ENCODE measurements at places on chromosomes 13 and 19.
A peak's percentile ranks its signal among the peaks of the same experiment; 100 is the strongest.

DNA sequence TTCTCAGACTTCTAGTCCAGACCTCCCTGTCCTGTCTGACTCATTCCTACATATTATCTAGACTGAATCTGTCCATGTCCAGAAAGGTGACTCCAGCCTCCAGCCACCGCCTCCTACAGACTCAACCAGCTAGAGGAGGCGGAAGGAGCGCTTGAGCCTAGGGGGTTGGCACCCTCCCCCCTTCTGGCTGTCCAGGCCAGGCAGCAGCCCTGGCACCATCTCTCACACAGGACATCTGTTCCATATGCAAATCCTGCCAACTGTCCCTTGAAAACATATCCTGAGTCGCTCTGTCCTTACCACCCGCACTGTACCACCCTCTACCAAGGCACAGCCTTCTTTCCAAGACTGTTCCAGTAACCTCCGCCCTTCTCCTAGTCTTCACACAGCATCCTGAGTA, 150.7 kb upstream of the WASF3 start:
- peak; percentile 30 for DNase-seq

DNA sequence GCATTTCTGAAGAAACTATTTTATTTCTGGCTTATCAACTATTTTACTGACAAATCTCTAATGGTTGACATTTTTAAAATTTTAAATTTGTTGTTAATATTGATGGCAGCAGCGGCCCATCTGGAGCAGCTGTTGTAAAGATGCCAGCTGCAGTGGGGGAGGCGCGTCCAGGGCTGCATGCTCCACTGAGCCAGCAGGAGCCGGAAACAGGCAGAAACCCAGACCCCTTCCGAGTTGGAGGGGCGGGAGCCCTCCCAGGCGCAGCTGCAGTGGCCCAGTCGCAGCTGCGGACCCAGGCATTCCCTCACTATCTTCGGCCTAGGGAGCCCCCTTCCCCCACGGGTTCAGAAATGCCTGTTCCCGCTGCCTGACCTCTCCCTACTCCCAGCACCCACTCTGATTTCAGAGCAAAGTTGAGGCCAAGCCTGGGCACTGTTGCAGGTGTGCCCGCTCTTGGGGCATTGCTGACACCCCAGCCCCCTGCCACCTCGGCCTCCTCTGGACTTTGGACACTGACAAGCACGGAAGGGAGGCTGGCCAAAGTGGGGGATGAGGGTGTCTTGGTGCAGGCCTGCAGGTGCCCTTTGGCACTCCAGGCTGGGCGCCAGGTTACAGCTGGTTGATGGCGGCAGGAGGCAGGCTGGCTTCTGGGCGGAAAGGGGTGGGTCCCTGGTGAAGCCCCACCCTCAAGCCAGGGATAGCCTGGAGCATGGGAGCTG, 69.2 kb downstream of the PIBF1 start:
- no peak for DNase-seq

DNA sequence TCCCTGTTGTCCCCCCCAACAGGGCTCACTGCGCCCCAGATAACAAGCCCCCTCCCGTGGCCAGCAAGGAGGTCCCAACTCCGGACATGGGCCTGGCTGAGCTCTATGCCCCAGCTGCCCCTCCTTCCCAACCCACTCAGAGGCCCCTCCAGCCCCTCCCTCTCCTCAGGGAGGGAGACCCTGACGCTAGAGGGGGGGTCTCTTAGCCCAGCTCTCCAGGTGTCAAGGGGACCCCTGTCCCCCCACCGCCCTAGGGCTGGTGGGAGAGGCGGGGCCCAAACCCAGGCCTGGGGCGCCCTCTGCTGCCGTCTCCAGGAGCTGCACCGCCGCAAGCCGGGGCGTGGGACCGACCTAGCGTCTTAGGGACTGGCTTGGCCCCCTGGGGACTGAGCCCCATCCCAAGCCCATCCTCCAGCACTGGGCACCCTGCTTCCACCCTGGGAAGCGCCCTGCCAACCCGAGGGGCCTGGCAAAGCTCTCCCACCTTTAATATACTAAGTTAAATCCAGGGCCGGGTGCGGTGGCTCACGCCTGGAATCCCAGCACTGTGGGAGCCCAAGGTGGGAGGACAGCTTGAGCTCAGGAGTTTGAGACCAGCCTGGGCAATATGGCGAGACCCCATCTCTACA, 1.4 kb downstream of the GRIN3B start:
- no peak for DNase-seq

DNA sequence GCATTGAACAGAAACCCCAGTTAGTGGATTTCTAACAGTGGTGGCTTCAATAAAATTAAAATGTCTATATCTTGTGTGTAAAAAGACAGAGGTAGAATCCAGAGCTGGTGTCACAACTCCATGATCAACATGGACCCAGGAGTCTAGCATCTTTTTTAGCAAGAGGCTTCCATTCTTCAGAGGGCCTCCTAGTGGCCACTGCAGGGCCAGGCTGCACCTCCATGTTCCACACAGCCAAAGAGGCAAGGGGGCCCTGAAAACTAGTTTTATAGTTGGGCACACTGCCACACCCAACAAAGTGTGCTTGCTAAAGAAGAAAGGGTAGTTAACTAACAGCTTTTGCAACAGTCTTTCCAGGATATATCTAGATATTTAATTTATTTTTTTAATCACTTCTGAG, 12.9 kb downstream of the N4BP2L1 start:
- DNase-seq = peak; percentile 9

- DNase-seq = no peak
Measured at GRCh38 chr13:98461486-98462240, 115.2 kb downstream of the STK24 start.

DNA sequence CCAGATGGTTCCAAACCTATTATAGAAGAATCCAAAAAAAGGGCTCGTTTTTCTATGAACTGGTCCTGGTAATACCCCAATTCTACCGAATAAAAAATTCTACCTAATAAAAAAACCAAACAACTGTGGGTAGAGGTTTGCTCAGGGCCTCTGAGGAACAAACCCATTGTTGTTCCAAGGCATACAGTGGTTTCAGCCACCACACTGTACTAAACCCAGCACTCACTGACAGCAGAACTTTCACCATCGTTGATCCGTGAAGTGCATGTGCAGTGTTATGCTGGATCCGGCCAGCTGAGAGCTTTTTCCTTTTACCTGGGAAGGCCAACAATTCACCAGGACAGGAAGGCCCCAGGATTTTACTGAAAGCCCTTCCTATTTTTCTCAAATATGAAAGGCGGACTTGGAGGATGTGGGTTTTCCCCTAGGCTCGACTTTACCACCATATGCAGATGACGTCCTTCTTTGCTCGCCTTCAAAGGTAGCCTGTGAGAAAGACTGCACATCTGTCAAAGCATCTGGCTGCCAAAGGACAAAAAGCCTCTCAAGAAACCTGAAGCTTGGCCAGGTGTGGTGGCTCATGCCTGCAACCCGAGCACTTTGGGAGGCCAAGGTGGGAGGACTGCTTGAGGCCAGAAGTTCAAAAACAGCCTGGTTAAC, 7.2 kb upstream of the PABPC3 start:
- no peak for DNase-seq

DNA sequence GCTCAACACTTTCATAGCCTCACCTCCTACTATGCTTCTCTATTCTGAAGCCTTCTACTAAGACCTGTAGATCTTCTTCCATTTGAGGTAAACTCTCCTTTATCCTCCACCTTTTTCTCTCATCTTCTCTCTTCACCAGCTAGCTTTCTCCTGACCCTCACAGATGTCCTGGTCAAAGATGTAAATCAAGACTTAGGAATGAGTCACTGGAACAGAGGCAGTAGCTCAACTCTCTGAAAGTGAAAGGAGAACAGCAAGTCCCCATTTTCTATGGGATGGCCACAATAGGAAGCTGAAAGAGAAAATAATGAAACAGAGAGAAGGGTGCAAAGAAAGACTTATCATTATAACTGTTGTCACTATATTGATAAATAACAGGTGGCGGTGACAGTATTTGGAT, 86.1 kb upstream of the DOCK9 start:
- no peak for DNase-seq

- DNase-seq = no peak
Measured at GRCh38 chr19:10565028-10565566, 713 bp downstream of the KRI1 start.

GRCh38 chr19:3760871-3761361, 576 bp downstream of the APBA3 start:
- no peak for DNase-seq

- DNase-seq = no peak
Measured at GRCh38 chr13:92572190-92572589, 654.4 kb upstream of the GPC6 start.

- peak; percentile 32 for DNase-seq
Measured at GRCh38 chr13:108895220-108895704, 265.9 kb downstream of the MYO16 start.

DNA sequence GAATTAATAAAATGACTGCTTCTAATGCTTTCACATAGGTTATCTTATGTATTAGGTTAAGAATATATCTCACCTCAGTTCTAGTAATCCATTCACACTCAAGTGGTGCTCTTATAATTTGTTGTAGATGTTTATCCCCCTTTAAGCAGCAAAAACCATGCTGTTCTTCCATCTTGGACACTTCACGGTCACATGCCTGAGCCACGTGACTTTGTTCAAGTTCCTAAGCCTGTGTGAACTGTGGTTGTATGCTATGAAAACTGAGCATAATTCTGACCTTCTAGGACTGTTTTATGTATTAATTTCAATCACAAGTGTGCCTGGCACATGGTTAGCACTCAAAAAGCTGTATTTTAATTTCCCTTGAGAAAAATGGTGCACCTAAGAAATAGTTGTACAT, 41.2 kb upstream of the STARD13 start:
- DNase-seq = no peak

GRCh38 chr19:18161636-18162002, 8.7 kb downstream of the PIK3R2 start:
- no peak for DNase-seq

DNA sequence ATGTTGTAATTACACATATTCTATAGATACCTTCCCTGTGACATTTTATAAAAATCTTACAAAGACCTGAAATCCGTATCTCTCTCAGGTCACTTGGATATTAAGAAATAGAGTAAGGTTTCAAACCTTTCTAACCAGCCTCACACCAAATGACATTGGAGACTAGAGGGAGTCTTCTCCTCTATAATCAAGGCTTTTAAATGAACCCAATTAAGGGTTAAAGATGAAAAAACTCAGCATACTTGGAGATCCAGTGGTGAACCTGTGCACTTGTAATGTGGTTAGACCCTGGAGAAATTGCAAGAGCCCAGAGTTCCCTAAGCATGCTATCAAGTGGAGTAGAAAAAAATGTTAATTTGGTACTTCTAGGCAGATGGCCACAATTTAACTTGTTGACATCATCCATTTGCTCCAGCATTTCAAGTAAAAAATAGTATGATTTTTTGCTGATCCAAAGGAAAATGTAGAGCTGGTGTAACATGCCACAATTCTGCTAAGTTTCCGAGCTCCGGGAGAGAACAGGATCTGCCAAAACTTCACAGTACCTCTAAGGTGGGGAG, 554.1 kb upstream of the MIR17HG start:
- no peak for DNase-seq

DNA sequence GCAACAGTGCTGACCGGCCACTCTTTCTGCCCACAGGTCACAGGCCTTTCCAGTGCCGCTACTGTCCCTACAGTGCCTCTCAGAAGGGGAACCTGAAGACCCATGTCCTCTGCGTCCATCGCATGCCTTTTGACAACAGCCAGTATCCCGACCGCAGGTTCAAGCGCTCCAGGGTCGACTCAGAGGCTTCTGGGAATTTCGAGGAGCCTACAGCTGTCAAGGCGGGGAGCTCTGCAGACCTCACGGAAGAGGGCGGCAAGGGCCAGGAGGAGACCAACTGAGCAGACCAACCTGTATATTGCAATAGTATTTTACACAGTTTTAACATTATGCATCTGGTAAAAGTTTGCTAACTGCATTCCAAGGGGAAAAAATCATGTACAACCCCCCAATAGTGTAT, 338.5 kb downstream of the ZNF536 start:
- DNase-seq = no peak

- DNase-seq = no peak
Measured at GRCh38 chr13:75690607-75691006, 54.5 kb downstream of the LMO7 start.

DNA sequence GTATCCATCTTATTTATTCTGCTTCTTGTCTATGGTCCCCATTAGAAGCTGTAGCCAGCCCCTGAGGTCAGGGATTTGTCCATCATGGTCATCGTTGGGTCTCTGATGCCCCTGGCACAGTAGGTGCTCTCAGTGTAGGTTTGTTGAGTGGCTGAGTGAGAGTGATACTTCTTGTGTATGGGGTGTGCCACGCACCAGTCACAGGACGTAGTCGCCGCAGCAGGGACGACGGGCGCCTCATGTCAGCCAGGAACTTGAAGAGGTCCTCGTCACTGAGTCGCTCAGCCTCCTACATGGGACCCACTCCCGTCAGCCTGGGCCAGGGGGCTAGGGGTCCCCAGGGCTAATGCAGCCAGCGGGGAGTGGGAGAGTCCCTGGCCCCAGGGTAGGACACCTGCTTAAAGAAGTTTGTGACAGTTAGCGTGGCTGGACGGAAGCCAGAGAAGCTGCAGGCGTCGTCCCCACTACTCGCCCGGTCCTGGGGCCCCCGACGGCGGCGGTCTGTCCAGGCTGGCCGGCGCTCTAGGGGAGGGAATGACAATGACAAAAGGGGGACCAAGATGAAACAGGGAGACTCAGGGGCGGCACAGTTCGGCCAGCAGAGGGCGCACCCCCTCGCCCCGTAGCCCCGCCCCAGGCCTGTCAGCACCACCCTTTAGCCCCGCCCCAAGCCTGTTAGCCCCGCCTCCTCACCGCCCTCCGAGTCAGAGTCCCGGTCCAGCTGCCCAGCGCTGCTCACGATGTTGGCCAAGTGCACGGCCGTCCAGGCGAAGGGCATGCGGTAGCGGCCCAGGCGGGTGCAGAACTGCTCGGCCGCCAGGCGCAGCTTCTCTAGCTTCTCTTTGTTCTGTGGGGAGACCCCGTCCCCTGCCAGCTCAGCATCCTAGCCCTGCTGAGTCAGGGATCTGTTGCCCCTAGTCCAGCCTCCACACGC, 3.7 kb downstream of the ANGPTL8 start:
- DNase-seq = no peak

DNA sequence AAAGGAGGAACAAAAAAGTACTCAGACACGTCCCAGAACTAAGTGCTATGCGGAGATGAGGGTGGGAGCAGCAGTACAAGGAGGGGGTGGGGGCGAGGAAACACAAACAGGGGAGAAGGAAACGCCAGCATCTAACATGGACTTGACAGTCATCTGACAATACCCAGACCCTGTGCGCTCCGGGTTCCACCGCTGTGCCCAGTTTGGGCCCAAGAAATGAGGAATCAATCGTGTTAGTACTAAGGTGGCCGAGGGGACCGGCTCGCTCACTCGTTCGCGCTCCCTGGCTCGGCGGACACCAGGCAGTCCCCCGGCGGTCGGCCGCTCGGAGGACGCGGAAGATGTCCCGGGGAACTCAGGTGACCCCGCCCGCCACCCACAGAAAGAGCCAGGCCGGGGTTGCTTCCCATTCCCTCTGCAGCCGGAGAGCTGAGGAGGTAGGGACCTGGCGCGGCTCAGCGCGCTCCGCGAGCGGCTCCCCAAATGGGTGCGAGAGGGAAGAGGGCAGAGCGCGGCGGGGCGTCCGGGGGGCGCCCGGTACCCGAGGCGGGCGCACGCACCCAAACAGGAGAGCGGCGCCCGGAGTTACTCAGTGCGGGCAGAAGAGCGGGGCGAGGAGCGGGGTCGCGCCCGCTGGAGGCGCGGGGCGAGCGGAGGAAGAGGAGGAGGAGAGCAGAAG, 616 bp downstream of the TSHZ3 start:
- no peak for DNase-seq

GRCh38 chr19:1027650-1028061, 1.2 kb downstream of the CNN2 start:
- DNase-seq = no peak

- DNase-seq = no peak
Measured at GRCh38 chr13:41186481-41186880, 7.9 kb downstream of the KBTBD7 start.

Measured in NCI-H526 treated with DMSO at 0.1 percent for 48 hours (cell line).